CMK (cell line): ENCODE measurements at places on chromosomes 2 and 18.

- DNase-seq, result no peak
These were observed 37.4 kb downstream of the KLHL29 start for GRCh38 chr2:23422089-23423061.

GRCh38 chr2:227454323-227454860, 17.6 kb upstream of the AGFG1 start:
- no peak for DNase-seq

GRCh38 chr2:231336700-231337099, 58.8 kb upstream of the B3GNT7 start:
- DNase-seq, result no peak

DNA sequence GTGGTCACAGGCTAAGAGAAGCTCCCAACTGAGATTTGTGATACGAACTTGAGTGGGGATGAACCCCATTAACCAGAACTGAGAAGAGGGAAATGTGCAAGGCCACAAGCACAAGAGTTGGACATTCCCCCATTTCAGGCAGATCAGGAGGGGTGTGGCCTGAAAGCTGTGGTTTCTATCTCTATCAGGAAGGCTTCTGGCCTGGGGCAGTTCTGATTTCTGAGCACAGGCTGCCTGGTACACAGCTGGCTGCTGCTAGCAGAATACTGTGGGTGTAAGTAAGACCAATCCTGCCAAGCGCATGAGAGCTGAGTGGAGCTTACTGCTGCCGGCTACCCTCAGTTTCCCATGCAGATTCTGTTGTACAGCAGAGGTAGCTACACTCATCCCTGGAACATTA, 484.6 kb downstream of the SATB2 start:
- DNase-seq, result no peak

- no peak for DNase-seq
These were observed 191.2 kb upstream of the CDH19 start for GRCh38 chr18:66795051-66795450.
